Fibroblast of skin of scalp (primary cell): ENCODE measurements at places on chromosomes 2 and 18.
A peak's percentile ranks its signal among the peaks of the same experiment; 100 is the strongest.

- no peak for DNase-seq
Measured at GRCh38 chr2:239277401-239278085, 123.3 kb downstream of the HDAC4 start.

DNA sequence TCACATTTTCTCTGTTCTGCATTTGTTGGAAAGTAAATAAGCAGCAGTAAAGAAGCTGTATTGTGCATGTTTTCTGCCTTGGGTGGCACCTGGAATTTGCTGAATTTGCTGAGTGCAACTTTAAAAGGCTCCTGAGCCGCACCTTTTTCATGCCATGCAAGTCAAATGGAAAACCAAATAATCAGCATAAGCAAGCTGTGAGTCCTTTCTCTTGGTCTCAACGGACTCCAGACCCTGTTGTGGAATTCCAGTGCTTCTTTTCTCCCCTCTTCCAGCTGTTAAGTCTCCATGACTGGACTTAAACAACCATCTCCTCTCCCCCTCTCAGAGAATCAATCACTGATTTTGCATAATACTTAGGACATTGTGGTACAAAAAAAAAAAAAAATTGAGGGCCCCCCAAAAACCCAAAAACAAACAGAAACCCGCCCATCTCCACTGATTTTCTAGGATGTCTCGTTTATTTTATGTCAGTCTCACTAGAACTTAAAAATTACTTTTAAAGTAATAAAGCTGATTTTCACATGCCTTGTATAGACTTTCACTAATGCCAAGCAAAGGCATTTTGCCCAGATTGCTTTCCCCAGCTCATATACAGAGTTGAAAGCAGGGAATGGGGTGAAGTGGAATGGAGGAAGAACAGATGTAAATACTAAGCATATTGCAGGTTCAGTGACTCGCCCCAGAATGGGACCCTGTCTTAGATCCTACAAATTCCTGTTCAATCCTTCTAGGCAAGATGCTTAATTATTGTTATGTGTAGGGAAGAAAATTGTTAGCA is 5.1 kb upstream of the CETN1 start:
- DNase-seq = no peak

DNA sequence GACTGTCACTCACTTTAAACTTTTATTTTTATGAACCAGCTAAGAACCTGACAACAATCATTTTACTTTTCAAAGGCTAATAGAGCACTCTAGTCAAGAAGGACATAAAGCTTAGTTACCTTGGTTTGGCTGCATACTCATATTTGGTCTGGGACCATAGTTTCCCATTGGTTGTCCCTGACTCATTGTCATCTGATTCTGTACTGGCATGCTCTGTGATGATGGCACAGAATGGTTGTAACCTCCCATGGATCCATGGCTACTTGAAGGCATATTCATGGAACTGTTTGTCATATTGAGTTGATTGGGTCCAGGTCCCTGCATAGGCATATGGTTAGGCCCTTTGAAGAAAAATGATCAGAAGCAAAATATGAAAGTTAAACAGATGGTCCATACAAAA is 37.9 kb downstream of the SS18 start:
- DNase-seq = no peak

- DNase-seq = no peak
Measured at GRCh38 chr18:53093636-53094035, 753.6 kb downstream of the DCC start.

DNA sequence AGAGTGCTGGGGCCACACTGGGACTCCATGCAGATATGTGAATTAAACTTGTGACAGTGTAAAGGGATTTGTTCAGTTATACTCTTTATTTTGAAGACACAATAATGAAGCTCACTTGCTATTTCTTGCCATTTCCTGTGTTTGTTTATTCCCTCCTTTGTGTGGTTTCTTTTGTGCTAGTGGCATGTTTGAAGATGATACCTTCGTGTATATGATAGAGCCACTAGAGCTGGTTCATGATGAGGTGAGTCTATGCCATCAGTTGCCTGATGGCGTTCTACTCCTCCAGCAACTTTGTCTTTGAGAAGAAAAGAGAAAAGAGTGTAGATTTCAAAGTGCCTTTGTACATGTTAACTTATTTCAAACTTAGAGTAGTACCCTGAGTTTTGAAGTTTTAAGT is 99.2 kb upstream of the FAM237A start:
- no peak for DNase-seq

GRCh38 chr2:227826019-227826521 is 12.4 kb downstream of the CCL20 start:
- DNase-seq = no peak

DNA sequence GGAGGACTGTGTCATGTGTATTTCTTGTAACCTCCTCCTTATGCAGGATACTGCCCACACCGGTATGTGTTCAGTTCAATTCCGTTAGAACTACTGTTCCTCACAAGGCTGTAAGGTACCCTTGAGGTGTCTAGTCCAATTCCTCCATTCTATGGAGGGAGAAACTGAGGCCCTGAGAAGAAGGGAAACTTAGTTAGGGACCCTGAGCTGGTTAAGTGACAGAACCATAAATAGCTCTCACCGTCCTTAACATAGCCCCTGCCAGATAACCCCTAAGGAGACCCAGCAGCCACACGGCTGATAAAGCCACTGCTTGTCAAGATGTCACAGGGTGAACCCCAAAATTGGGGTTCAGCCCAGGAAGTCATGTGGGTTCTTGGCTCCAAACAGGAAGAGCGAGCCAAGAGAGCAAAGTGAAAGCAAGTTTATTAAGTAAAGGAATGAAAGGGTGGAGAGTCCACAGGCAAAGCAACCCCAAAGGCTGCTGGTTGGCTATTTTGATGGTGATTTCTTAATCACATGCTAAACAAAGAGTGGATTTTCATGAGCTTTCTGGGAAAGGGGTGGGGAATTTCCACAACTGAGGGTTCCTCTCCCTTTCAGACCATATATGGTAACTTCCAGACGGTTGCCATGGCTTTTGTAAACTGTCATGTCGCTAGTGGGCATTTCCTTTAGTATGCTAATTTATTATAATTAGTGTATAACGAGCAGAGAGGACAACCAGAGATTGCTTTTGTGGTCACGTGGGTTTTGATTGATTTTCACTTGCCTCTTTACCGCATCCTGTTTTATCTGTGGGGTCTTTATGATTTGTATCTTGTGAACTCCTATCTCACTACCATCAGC is 83.4 kb upstream of the RTN4 start:
- peak; percentile 79 for DNase-seq

DNA sequence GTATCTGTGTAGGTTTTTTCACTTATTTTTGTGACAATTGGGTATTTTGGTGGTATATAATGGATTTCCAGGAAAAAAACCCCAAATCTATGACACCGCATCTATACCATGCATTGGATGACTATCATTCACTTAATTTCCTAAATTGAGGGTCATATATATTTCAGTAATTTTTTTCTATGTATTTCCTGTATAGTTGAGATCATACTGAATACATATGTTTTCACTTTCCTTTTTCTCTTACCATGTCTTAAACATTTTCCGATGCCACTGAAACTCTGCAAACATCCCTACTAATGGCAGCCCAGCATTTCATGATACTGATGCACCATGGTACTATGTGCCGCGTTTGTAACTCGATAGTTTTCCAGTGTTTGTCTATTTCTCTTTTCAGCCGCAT is 40.4 kb downstream of the CDKL4 start:
- DNase-seq = no peak

DNA sequence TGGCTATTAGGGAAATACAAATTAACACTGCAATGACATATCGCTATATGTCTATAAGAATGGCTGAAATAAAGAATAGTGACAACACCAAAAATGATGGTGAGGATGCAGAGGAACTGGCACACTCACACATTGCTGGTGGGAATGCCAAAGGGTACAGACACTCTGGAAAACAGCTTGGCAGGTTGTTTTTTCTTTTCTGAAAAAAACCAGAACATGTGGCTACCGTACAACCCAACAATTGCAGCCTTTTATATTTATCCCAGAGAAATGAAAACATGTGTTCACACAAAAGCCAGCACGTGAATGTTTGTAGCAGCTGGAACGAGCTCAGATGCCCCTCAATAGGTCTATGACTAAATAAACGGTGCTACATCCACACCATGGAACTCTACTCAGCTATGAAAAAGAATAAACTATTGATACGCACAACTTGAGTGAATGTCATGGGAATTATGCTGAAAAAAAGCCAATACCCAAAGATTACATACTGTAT is 45.9 kb downstream of the KCNE4 start:
- no peak for DNase-seq

DNA sequence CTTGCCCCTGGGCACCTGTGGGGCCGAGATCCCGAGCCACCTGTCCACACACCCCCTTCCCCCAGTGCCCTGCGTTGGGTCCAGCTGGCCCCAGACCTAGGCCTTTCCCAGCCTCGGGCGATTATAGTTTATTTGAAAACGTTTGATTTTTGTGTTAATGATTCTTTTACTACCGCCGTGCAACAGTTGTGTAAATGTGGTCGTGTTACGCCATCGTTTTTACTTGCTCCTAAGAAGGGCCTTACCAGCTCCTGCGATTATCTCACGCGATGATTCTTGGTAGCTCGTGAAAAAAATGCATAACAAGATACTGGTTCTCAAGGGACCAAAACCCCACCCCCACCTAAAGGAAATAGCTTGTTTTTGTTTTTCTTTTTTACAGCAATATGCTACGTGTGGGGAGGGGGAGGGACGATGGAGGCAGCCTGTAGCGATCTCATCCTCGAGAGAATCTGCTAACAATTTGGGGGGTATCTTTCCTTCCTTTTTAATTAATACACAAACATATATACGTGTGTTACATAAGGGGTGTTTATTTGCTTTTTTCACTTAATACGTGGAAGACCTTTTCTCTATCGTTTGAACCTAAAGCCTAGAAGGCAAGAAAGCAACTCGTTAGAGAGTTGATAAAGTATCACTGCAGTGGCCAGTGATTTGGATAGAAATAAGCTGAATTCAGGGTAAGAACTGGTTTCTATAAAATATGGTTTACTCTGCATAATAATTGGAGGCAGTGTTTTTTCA is 1.0 kb downstream of the ZDBF2 start:
- DNase-seq = peak; percentile 31

DNA sequence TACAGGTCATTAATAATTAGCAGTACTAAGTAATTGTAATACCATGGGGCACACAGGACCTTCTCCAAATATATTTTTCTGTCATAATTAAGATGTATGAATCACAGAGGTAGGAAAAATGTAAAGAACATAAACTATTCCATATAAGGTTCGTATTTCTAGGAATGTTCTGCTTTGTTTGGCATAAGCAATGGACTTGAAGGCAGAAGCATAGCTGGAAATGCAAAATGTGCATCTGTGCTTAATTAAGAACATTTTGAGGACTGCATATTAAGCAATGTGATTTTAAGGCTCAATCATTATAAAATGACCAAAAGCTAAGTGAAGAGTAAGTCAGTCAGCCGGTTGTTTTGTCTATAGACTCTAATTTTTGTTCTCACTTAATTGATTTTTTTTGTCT is 123.2 kb downstream of the RBM43 start:
- peak; percentile 92 for DNase-seq

DNA sequence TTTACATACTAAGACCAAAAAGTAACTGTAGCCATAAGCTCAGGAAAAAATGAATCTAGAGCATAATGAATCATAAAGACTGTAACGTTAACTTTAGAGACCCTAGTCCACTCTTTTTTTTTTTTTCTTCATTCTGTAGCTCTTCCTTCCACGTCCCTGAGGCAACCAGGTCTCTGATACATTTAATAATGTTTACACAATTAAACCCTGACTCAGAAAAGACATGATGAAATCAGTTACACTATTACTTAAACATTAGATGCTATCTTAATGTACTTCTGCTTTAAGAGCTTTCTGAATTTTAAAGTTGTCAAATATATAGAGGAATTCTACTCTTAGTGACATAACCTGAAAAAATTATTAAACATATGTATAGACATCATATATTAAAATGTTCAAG is 1121.5 kb upstream of the DDX18 start:
- no peak for DNase-seq

DNA sequence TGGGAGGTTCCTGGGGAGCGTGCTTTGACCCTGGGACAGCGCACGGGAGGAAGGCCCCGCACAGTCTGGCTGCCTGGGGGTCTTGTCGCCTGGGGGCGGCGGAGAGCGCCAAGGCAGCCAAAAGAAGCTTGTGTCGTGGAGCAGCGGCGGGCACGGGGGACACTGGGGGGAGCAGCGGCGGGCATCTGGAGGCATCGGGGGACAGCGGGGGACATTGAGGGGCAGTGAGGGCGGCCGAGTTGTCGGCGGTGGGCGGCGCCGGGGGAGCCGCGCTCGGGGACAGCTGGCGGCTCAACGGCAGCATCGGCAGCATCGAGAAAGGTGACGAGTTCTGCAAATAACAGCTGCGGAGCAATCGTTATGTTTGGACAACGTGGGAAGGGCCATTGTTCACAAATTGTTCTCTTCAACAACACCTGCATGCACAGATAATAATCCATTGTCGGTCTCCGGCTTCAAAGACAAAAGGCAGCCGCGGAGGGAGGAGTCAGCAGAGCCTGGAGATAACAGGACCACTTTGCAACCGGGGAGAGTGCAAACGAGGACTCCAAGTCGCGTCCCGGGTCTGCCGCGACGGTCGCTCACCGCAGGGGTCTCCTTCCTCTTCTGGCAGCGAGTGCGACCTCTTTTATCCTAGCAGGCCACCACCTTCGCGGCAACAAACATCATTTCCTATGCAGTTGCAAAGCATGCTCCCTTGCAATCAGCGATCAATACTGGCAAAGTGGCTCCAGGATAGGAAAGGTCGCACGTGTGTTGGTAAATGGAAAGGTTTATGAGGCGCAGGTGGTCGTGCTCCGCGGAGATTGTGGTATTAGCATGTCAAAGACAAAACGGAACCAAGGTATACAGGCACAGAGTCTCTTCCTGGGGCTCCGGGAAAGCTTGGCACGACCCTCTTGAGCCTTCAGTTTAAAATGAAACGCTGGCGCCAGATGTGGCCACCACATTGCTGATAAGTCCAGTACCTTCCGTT is 132.3 kb upstream of the DLX2 start:
- DNase-seq = no peak

DNA sequence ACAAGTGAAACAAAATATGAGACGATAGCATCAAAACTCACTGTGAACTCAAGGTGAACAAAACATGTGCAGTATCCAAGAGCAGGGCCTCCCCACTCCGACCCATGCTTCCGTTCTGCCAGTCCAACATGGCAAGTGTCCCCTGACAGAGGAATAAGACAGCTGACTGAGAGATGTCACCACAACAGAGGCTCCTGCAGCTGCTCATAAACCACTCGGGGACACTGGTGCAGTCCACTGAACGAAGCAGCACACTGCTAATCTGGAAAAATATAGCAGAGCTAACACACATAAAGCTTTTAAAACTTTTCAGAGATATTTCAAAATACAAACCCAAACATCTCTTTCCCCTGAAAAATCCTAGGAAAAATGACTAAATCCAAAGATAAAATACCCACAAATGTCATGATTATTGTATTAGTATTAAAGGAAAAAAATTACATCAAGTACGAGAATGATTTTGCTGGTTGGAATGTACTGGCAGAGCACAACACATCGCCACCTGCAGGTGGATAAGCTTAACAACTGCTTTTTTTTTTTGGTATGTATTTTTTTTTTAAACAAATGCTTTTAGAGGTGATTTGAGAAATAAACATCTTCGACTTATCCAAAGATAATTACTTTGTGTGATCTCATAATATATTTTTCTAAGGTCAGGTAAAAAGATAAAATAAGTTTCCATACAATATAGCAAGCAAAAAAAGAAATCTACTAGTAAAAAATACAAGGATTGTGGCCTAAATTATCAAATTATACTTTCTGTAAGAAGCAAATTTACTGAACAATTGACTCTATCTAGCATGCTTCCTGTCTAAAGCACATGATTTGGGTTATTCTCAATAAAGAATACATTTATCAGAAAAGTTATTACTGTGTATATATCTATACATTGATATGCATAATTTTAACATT is 18.6 kb downstream of the THADA start:
- DNase-seq = peak; percentile 79
